B cell (primary cell): ENCODE measurements at places on chromosomes 13 and 19. TPM values are rescaled to one million over a fixed set of nuclear protein-coding genes. Genes with fewer than 3 reads are reported as not detected.
A peak's percentile ranks its signal among the peaks of the same experiment; 100 is the strongest.

DNA sequence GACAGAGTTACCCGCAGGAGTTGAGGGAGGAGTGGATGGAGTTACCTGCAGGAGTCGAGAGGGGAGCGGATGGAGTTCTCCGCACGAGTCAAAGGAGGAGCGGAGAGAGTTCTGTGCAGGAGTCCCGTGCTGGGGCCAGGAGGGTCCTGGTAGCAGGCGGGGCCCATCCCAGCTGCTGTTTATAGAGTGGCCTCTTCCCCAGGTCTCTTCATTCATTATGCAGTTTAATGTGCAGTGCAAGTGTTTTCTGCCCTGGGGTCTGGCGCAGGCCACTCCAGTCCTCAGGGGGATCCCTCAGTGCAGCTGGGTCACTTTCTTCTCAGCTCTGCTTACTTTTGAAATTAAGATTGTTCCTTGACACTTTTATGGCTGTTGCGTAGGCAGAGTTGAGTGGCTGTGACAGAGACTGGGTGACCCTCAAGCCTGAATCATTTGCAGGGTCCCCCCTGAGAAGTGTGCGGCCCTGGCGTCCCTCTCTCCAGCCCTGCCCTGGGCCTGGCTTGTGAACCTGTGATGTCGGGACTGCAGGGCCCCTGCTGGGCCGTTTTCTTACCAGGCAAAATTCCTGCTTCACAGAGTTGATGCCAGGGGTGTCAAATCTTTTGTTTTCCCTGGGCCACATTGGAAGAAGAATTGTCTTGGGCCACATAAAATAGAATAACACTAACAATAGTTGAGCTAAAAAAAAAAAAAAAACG, 17.9 kb downstream of the TFDP1 start:
- H3K4me3 ChIP-seq: no peak overlapping the region
- H3K4me1 ChIP-seq: no peaks in the 10 kb centered on the region
- H3K27me3 ChIP-seq: no peaks in the 10 kb centered on the region
- peaks cover 10% of the 10 kb centered on the region for H3K36me3 ChIP-seq

GRCh38 chr19:45142726-45143110, 18.1 kb downstream of the NKPD1 start:
- H3K36me3 ChIP-seq: peaks cover 21% of the 10 kb centered on the region
- no peak for DNase-seq
- no peaks in the 10 kb centered on the region for H3K27me3 ChIP-seq

GRCh38 chr13:25906191-25906661, 145.6 kb downstream of the SHISA2 start:
- H3K36me3 ChIP-seq: no peaks in the 10 kb centered on the region
- H3K4me3 ChIP-seq: no peak overlapping the region
- peaks cover 21% of the 10 kb centered on the region for H3K4me1 ChIP-seq
- peak; percentile 35 for DNase-seq
- no peaks in the 10 kb centered on the region for H3K27me3 ChIP-seq
- H3K27ac ChIP-seq: peak overlapping the region; percentile 73

DNA sequence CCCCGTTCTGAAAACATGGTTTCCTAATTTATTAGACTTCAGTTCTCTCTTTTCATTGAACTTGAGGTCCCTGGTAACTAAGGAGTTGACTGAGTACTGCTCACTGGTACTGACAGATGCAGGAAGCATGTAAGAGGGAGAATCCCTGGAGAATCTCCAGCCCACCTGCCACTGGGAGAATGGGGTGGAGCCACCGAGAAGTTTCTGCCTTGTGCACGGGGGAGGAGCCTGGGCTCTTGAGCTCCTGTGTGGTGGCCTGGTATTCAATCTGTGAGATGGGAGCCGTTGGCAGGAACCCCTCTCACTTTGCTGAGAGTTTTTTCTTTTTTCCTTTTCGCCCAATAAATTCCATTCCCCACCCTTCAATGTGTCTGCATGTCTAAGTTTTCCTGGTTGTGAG, 13.2 kb upstream of the AKAP11 start:
- H3K4me1 ChIP-seq: no peaks in the 10 kb centered on the region
- no peaks in the 10 kb centered on the region for H3K27me3 ChIP-seq
- DNase-seq: no peak

GRCh38 chr19:29579308-29579910, 26.7 kb upstream of the POP4 start:
- DNase-seq: no peak
- no peak overlapping the region for H3K27ac ChIP-seq
- H3K36me3 ChIP-seq: no peaks in the 10 kb centered on the region
- H3K4me3 ChIP-seq: no peak overlapping the region

GRCh38 chr13:76971851-76972829, 19.7 kb upstream of the CLN5 start:
- no peaks in the 10 kb centered on the region for H3K27me3 ChIP-seq
- DNase-seq: no peak
- no peaks in the 10 kb centered on the region for H3K4me1 ChIP-seq
- H3K4me3 ChIP-seq: no peak overlapping the region

DNA sequence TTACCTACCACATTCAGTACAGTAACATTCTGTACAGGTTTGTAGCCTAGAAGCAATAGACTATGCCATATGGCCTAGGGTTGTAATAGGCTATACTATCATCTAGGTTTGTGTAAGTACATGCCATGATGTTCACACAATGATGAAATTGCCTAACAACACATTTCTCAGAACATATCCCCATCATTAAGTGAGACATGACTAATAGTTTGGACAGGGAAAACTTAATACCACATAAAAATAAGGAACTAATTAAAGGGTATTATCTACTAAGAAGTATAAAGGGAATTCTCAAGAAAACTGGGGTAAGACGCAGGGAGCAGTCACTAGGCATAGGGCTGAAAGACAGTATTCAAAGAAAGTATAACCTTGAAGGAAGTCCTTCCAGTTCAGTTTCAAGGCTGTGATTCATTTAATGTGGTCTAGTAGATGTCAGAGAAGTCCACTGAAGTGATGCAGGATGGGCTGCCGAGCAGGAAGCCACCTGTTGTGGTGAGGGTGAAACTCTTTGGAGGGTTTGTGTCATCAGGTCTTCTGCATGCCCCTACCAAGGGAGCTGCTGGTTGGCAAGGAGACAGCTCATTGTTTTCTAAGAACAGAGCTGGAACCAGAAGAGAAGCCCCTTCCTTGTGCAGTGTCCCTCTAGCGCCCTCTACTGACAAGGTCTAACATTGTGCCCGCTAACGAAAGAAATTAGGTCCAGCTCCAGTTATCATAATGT, 122.9 kb downstream of the OLFM4 start:
- DNase-seq: peak; percentile 12
- no peaks in the 10 kb centered on the region for H3K27me3 ChIP-seq
- H3K4me3 ChIP-seq: no peak overlapping the region
- no peaks in the 10 kb centered on the region for H3K36me3 ChIP-seq

DNA sequence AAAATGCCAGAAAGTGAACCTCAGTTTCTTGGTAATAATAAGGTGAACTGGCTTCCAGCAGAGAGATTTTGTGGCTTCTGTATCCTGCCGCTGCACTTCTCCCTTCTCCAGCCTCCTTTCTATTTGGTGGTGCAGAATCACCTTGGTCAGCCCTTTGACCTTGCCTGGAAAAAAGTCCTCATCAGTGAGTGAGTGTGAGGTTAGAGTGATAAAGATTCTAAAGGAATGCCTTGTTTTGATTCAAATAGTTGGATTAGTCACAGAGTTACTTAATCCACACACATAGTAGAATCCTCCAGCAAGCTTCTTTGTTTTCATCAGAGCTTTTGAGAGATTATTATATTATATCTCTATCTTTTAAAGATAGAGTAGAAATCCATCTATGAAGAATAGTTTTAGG, 140.9 kb downstream of the KCNRG start:
- no peaks in the 10 kb centered on the region for H3K36me3 ChIP-seq
- no peak overlapping the region for H3K27ac ChIP-seq
- peaks cover 24% of the 10 kb centered on the region for H3K4me1 ChIP-seq
- no peak for DNase-seq

GRCh38 chr19:3210347-3211017, 14.0 kb upstream of the CELF5 start:
- no peaks in the 10 kb centered on the region for H3K4me1 ChIP-seq
- H3K4me3 ChIP-seq: no peak overlapping the region
- no peaks in the 10 kb centered on the region for H3K36me3 ChIP-seq
- no peaks in the 10 kb centered on the region for H3K27me3 ChIP-seq
- peak; percentile 72 for DNase-seq

- no peaks in the 10 kb centered on the region for H3K27me3 ChIP-seq
- H3K4me3 ChIP-seq: no peak overlapping the region
- H3K4me1 ChIP-seq: peaks cover 17% of the 10 kb centered on the region
- H3K27ac ChIP-seq: peak overlapping the region; percentile 54
Observed at GRCh38 chr19:42568006-42568405, 26.7 kb downstream of the CEACAM8 start.

- H3K36me3 ChIP-seq: no peaks in the 10 kb centered on the region
- no peak for DNase-seq
- no peaks in the 10 kb centered on the region for H3K4me1 ChIP-seq
- H3K4me3 ChIP-seq: no peak overlapping the region
- no peaks in the 10 kb centered on the region for H3K27me3 ChIP-seq
Observed at GRCh38 chr13:26590951-26591350, 33.5 kb downstream of the WASF3 start.

Gene CEACAM6
- not detected in 2 replicates for total RNA-seq

Gene PTH2
- total RNA-seq: not detected in 2 replicates

Gene CYP4F3
- total RNA-seq: 0.63 TPM in 1 of 2 replicates, not detected in the other

Gene OVOL3
- total RNA-seq: not detected in 2 replicates

Gene RHPN2
- total RNA-seq: 5.2 and 5.5 TPM in 2 replicates

Gene MIER2
- 14.0 and 19.7 TPM in 2 replicates for total RNA-seq

Gene ZNF229
- total RNA-seq: 6.2 and 6.7 TPM in 2 replicates

Gene POSTN
- not detected in 2 replicates for total RNA-seq
